ENCODE measurements at places on chromosomes 2 and 18.

DNA sequence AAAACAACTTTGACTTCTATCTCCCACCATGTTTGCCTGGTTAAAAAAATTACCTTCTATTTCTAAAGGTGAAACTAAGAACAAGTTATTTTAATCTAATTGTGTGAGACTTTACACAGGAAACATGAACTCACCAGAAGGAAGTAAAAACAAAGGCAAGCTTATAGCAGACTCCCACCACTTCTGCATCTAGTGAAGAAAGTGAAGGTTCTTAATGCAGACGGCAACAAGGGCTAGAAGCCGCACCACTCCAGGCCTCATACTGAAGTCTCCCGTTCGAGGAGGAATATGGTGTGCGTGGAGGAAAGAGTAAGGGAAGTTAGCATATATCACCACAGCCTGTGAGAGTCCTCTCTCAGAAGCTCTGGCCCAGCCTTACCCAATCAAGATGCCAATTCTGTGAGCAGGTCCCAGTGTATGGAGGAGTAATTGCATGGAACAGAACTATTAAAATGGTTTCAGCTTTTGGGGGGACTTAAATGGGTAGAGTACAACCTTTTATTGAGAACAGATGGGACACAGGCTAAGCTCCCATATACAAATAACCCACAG, 958.7 kb downstream of the BCL11A start:
- DNase-seq: no peak

DNA sequence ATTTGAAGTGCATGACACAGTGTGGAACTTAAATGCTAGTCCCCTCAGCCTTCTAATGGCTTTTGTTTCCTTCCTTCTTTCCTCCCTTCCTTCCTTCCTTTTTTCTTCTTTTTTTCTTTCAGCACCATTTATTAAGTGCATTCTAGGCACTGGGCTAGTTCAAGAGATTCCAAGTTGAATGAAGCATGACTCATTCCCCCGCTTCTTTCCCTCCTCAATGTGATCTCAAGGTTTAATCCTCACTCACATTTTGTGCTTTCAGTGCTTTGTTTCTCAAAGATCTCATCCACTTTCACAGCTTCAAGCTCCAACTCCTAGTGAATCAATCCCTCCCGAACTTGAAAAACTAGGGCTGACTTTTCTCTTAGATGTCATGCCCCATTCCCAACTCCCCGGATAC, 90.1 kb downstream of the LBH start:
- no peak for DNase-seq

DNA sequence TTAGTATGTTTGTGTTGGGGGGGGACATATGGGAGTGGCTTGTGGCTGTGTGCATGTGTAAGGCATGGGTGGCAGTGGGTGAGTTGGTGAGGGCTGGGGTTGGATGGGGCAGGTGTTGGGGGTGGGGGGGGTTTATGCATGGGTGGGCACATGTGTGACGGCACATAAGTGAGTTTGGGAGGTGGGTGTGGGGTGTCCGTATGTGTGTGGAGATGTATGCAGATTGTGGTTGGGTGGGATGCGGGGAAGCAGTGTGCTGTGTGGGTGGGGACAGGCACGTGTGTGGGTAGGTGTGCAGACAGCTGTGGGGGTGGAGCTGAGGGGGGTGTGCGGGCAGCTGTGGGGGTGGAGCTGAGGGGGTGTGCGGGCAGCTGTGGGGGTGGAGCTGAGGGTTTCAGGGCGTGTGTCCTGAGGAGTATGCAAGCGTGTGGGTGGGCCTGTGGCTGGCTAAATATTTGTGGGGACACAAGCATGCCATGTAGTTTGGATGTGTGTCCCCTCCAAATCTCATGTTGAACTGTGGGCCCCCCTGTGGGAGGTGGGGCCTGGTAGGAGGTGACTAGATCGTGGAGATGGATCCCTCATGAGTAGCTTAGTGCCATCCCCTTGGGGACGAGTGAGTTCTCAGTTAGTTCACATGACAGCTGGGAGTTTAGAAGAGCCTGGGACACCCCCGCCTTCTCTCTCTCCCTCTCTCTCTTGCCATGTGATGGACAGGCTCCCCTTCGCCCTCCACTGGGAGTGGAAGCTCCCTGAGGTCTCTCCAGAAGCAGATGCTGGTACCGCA, 59.4 kb downstream of the ANKMY1 start:
- no peak for DNase-seq

- no peak for DNase-seq
These were observed 1094.7 kb upstream of the KLHL29 start for GRCh38 chr2:22290302-22290701.

- peak; percentile 56 for DNase-seq
These were observed 43.3 kb downstream of the EIF5B start for GRCh38 chr2:99380376-99381010.

DNA sequence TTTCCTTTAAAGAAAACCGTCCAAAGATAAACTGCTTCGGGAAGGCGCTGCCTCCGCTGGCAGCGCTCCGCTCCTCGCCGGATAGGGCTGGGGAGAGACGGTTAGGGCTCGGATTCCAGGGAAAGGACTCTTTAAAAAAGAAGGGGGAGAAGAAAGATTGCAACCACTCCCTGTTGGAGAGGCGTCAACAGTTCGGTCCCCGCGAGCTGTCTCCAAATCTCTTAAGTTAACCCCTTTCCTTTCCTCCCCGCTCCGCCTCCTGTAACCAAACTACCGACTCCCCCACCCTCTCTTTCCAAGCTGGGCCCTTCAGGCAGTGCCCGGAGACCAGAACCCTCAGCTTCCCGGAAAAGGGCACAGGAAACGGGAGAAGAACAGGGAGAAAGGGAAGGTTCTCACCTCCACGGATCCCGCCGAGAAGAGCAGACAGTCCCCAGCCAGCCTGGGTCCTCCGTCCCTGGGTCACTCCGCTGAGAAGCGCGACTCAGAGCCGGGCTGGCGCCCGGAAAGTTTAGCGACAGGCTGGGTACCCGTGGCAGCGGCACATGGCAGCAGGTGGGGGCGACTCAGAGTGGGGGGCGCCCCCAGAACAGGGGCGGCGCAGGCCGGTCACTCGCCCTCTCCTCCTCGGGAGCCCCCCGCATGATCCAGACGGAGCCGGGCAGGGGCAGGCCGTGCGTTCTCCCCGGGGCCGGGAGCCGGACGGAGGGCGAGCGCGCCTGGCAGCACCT, 675 bp downstream of the FZD5 start:
- DNase-seq: no peak

- no peak for DNase-seq
These were observed 2.7 kb downstream of the OTX1 start for GRCh38 chr2:63053081-63053888.

DNA sequence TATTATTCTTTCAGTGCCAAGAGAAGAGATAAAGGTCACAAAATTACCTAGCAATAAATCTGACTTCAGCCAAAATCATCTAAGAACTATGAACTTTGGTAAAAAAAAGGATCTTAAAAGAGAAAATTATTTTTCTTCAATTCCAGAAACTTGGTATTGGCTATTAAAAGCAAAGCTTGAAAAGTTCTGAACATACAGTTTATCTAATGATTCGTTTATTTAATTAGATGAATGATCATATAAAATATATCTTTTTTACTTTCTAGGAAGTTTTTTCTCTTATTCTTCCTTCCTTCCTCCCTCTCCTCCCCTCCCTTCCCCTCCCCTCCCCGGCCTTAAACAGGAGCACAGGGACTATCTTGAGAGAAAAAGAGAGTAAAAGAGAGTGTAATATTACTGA, 536.1 kb downstream of the SOX11 start:
- no peak for DNase-seq

DNA sequence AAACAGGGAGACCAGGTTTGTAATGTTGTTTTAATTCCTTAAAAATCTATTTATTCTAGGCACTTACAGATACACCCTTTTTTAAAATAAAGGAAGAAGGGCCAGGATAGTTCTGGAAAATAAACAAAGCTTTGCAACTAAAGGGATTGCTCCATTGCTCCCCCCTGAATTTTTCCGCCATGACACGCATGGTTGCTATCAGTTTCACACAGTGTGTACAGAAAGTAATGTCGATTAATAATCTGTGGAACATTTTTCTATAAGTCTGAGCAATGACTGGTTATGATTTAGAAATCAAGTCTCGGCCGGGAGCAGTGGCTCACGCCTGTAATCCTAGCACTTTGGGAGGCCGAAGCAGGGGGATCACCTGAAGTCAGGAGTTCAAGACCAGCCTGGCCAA, 90.8 kb downstream of the GAREM1 start:
- no peak for DNase-seq

- DNase-seq: no peak
These were observed 277.5 kb downstream of the AFF3 start for GRCh38 chr2:99864561-99865553.

DNA sequence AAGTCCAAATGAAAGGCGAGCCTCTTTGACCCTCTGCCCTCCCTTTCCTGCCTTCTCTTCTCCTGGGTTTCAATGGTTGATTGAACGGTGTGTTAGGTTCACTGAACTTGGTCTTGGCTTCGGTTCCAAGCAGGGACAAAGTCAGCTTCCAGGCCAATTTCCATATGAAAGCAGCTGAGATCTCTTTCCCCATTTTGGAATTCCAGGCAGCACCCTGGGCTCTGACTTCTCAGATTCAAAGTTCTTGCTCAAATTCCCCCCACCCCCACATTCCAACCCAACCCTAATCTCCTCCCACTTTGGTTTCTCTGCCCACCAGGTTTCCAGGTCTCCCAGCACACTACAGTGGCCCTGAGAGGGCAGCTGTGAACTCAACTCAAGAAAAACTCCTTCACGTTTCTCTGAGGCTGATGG, 231.0 kb downstream of the INSIG2 start:
- DNase-seq: peak; percentile 19

Data from epithelial cell of proximal tubule (primary cell).